ENCODE measurements at places on chromosomes 1 and 21. TPM values are rescaled to one million over a fixed set of nuclear protein-coding genes. Genes with fewer than 3 reads are reported as not detected.

The KRTAP19-1 gene
- total RNA-seq, result not detected

The NIBAN1 gene
- 33.3 TPM for total RNA-seq

The SPSB1 gene
- total RNA-seq, result 29.0 TPM

The LHX8 gene
- total RNA-seq, result not detected

The LMOD1 gene
- 38.3 TPM for total RNA-seq
